ENCODE measurements at places on chromosomes 3 and 15.
A peak's percentile ranks its signal among the peaks of the same experiment; 100 is the strongest.

DNA sequence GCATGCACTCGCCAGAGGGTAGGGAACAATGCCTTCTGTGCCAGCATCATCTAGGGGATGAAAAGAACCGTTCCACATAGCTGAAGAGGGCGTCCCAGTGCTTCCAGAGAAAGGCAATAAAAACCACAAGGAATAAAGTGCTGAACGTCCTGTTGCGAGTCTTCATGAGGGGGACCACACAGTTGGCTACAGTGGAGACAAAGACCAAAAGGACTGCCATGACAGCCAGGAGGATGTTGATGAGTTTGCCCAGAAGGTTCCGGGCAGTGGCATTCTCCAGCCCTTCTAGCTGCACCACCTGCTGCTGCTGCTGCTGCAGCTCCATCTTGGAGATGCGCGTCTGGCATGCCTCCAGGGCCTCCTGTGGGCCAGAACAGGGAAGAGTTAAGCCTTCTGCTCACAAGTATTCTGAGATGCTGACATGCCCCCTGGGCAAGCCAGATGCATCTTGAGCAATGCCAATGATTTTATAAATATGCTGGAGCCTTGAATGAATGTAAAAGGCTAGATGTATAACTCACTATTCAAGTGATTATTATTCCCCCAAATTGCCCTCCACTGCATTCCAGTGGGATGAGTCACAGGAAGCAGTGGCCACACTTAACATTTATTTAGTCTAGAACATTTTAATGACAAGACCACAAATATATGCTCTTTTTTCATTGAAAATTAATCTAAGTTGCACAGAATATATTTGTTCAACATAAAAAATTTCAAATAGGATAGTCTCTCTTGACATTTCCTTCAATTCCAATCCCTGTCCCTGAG lies 45.1 kb upstream of the PLXND1 start:
- peak; percentile 41 for DNase-seq

DNA sequence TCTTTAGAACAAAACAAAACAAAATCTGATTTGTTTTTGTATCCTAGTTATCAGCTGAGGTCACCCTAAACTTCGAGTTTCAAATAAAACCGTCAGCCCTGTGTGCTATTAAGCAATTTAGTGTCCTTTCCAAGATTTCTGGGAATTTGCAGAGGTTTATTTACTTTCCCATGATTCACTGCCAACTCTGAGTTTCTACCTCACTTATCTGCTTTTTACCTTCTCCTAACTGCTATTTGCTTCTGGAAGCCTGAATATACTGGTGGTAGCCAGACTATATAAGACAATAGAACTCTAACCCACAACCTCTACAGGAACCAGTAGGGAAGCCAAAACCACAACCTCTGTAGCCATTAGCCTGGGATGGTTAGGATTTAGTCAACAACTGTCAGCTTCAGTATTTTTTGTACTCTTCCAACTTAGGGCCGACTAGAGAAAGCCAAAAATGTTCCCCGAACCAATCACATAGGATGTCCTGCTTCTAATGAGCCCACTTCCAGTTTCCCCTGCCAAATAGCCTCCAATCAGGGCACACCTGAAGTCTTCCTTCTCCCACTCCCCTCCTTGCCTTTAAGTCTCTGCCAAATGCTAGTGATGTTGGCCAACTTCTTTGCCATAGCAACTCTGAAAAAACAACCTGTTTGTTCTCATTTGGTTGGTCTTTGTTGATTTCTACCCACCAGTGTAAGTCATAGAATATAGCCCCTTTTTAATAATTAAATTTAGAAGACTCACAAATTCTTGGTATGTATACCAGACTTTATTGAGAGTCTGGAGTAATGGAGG lies 273.1 kb downstream of the ULK4 start:
- no peak for DNase-seq

DNA sequence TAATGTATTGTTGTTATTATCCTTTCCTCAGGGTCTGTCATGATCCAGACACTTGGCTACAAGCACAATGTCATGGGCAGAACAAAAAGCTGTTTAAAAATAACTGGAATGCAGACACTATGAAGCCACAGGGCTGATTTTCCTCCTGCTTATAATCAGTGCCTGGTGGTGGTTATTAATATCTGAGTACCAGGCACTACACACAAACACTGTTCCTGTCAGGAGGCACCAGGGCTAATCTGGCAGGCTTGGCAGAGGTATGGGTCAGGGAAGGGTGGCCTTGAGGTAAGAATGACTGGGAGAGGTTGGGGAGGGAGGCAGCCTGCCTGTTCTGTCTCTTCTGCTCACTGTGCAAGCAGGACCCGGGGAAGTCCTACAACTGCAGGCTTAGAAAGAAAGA lies 67.2 kb downstream of the WDR76 start:
- DNase-seq, result no peak

GRCh38 chr3:124607163-124607562 lies 123.1 kb upstream of the UMPS start:
- no peak for DNase-seq

- DNase-seq, result no peak
Measured at GRCh38 chr3:69764121-69764741, 25.0 kb downstream of the MITF start.

GRCh38 chr3:13110678-13111116 lies 37.5 kb upstream of the IQSEC1 start:
- no peak for DNase-seq

DNA sequence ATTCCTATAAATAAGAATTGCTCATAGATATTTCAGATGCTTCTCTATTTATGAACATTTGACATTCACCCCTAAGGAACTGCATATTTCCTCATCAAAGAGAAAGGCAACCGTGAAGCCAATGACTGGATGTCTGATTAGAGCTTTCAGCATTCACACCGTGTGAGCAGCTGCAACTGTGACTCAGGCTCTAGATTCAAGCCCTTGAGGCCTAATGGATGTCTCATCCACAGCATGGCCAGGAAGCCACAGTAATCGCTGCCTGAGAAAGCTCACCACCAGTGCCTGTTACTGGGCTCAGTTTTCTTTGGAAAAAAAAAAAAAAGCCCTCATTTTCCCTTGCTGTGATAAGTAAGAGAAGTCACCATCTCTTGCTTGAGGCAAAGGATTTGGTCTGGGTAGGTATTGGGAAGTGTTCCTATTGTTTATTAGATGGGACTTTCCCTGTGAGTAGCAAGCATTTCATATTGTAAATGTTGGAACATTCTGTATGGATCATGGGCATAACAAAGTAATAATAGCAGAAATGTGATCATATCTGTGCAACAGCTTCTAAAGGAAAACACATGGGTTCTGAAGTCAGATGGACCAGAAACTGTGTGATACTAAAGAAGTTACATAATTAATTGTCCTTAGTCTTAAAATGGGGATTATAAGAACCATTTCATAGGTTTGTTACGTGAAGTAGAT lies 783.7 kb downstream of the AGBL1 start:
- DNase-seq, result no peak

DNA sequence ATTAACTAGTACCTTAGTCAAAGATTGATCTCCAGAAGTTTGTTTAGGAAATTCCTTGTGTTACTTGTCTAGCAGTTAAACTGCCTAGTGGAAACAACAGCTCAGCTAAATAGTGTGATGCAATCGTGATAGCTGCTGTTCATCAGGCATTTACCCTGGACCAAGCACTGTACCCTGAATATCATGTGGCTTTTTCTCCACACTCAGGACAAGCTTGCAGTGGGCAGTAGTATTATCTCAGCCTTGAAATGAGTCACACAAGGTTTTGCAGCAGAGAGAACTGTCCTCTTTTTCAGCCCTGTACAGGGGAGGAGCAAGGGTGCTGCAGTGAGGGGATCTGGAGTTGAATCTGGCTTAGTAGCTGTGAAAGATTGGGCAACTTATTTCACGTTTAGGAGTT lies 208.4 kb downstream of the TP63 start:
- DNase-seq, result no peak

DNA sequence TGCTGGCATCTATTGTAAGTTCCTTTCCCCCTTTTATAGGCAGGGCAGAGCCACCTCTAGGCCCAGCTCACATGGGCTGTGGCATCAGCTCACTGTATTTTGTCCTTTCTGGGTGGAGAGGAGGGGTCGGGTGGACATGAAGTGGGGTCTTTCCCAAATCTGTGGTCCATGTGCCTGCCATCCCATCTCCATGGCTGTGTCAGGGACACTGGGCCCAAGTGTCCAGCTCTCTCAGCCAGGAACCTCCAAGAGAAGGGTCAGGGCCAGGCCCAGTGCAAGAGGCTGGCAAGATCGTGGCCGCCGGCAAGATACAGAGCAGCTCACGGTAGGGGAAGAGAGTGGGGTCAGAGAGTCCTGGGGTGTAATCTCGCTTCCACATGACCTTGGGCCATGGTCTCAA lies 85.3 kb downstream of the PCSK6 start:
- DNase-seq, result no peak

DNA sequence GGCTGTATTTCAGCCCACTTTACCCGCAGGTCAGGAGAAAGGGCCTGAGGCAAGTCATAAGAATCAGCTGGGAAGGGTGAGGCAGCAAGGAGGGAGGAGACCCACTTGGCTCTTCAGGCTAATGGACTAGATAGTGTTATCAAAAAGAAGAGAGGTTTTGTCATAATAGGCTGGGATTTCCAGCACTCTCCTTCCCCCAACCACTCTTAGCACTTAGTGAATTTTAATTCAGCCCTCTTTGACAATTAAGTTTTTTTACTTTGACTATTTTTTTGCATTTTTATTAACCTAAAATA lies 771 bp downstream of the MPI start:
- no peak for DNase-seq

DNA sequence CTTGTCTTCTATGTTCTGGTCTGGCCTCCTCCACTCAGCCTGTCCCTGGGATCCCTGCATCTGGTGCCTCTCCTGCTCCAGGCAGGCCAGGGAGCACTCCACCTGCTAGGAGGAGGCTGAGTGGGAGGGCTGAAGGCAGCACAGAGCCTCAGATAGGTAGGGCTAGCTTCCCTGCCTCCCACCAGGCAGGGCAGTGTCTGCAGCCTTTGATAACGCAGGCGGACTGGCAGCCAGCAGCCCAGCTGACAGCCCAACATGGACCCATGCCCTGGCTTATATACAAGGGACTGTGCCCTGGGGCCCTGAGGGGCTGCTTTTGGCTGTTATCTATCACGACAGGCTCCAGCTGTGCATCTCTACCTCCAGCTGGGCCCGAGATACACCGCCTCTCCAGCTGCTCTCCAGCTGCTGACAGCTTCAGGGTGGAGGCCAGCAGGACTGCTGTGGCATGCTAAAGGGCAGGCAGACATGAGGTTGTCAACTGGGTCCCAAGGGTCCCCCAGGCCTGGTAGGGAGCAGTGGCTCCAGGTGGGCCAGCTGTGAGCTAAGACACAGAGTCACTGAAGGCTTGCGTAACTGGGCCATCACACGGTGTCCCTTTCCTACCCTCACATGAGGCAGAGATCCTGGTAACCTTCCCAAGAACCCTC lies 5.2 kb upstream of the CLK3 start:
- DNase-seq, result no peak

- no peak for DNase-seq
Measured at GRCh38 chr3:151879679-151880415, 6.4 kb downstream of the SUCNR1 start.

DNA sequence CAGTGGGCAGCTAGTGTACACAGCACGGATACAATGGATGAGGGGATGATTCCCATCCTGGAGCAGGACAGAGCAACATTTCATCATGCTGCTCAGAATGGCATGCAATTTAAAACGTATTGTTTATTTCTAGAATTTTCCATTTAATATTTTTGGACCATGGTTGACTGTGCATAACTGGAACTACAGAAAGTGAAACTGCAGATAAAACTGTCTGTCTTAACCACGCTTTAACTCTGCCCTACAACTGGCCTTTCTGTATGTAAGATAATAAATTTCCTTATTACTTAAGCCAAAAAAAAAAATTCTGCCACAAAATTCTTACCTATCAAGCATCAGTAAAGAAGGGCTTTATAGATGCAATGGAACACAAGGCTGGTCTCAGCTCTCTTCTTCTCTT lies 33.4 kb downstream of the AP3S2 start:
- DNase-seq, result no peak

- no peak for DNase-seq
Measured at GRCh38 chr15:81937189-81937588, 108.6 kb downstream of the MEX3B start.

DNA sequence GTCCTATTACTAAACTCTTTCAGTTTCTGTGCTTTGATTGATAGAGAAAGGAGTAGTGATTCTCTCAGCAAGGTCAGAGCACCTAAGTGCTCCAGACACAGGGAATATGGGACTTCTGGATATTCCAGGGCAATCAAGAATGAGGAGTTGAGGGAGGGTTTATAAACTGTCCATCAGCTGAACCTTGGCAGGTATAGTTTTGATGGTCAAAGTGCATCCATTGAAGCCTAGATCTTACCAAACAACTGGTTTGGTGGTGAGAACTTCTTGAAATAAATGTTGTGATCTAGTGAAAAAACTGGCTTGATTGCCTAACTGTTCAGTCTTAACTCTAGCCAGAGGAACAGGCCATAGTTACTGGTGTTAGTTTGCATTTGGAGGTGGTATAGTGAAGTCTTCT lies 207.0 kb upstream of the ONECUT1 start:
- no peak for DNase-seq

DNA sequence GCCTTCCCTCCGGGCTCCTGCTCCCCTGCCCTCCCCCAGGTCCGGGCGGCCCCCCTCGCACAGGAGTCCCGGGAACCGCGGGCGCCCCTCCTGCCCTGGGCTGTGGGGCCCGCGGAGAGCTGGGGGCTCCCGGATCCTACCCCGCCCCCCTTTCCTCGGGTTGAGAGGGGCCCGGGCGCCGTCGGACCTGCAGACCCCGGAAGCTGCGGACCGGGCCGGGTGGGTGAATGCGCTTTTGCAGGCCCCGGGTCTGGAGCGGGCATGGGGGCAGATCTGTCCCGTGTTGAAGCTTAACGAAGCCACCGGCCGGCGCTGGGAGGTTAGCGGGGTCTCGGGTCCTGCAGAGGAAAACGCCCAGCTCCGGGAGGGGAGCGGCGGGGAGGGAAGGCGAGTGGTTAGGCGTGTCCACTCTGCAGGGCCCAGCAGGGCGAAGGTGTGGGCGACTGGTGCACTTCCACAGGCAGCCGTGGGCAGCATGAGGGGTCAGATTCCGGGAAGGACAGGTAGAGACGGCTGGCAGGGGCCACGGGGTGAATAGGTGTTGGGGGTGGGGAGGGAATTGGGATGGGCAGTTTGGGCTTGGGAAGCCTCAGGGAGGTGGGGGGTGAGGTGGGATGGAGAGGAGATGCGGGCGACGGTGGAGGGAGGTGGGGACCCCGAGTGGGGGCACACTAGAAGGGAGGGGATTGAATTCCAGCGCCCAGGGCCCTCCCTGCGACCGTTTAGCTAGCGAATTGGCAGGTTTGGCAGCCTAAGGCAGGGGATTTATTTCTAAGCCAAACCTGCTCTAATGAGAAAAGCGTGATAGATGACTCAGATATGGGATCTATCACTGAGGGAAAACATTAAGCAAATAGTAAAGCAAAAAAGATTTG lies 635 bp downstream of the CD276 start:
- DNase-seq, result no peak

DNA sequence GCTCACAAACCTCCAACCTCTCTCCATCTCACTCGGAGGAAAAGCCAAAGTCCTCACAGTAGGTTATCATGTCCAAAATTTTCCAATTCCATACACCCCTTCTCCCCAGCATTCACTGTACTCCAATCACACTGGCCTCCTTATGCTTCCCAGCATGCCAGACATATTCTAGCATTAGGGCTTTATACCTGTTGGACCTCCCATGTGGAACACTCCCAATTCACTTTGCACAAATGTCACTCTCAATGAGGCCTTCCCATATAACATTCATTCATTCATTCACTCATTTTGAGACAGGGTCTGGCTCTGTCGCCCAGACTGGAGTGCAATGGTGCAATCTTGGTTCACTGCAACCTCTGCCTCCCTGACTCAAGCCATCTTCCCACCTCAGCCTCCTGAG lies 19.9 kb downstream of the SCAPER start:
- no peak for DNase-seq

GRCh38 chr3:63538919-63539318 lies 113.6 kb upstream of the SNTN start:
- no peak for DNase-seq

- no peak for DNase-seq
Measured at GRCh38 chr3:174202116-174202515, 657.0 kb upstream of the NAALADL2 start.

All from head of caudate nucleus (tissue), 42 donors.